SHP77 treated with DMSO at 0.1 percent for 48 hours (cell line): ENCODE measurements at places on chromosomes 2 and 18.

- DNase-seq: no peak
Measured at GRCh38 chr18:22080035-22080434, 89.4 kb upstream of the GATA6 start.

DNA sequence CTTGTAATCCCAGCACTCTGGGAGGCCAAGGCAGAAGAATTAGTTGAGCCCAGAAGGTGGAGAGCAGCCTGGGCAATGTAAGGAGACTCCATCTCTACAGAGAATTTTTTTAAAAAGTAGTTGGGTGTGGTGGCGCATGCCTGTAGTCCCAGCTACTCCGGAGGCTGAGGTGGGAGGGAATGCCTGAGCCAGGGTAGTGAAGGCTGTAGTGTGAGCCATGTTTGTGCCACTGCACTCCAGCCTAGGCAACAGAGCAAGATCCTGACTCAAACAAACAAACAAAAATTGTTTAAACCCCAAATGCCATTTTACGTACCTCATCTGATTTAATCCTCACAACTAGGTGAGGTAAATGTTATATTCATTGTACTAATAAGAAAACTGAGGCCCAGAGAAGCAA lies 38.2 kb downstream of the LPIN2 start:
- DNase-seq: no peak

GRCh38 chr2:157644776-157645175 lies 16.1 kb upstream of the ACVR1C start:
- DNase-seq: no peak

GRCh38 chr2:121333231-121333630 lies 48.2 kb upstream of the TFCP2L1 start:
- DNase-seq: no peak
